ENCODE measurements at places on chromosomes 7 and 10.

DNA sequence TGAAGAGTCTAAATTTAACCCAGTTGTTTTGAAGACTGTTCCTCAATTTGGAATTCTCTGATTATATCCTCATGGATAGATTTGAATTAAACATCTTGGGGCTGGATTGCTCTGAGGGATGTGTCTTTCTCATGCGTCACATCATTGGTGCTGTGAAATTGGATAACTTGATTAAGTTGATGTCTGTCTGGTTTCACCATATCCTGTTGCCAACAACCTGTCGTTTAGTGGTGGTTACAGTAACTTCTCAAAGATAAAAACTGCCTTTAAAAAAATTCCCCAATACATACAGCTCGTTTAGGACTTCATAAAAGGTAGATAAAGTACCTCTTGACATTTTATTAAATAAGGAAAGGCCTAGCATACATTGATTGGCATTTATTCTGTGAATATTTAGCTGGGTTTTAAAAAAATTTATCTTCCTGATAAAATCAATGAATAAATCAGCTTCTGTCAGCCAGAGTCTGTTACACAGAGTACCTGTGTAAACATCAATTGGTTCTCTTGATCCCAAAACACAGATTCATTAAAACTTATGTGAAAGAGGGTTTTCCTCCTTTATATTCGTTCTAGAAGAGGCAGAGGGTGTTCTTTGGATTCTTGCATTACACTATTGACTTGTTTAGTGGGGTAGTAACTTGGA lies 10.5 kb downstream of the CRCP start:
- DNase-seq, result no peak

DNA sequence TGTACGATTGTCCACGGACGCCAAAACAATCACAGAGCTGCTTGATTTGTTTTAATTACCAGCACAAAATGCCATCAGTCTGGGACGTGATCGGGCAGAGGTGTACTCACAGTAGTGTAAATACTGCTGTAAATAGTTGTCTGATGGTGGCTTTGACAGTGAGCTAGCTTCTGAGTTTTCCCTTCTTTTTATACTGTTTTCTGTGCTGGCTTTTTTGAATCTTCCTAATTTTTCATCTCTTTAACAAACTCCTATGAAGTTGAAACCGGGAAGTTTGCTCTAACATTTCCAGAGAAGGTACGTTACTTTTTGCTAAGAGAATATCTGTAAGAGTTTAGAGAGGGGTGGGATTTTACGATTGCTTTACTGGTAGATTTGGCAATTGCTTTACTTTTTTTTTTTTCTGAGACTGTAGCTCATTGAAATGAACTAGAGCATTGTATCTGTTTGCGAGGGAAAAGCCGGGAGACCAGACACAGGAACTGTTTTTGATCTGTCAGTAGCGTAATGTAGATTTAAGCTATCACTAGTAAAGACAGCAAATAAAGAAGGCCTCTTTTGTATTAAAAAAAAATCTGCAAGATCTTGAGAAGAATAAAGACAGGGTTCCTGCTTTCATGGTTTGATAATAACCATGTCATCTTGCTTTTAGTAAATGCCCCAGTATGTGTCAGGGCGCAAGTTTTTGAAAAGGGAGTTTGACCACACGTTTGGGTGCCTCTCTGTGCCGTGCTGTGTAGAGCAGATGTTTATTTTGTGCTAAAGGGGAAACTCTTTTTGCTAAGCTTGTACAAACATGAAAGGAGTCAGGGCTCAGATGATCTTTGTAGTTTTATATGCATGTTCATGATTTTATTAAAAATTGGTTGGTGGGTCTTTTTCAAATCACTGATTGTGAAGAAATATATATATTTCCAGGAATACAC lies 712 bp downstream of the FOXP2 start:
- no peak for DNase-seq

GRCh38 chr7:157864911-157865310 lies 528.1 kb downstream of the DNAJB6 start:
- no peak for DNase-seq

- no peak for DNase-seq
Observed at GRCh38 chr10:86371691-86372090, 5.1 kb upstream of the GRID1 start.

GRCh38 chr10:112728118-112728883 lies 221.7 kb upstream of the TCF7L2 start:
- DNase-seq, result no peak

DNA sequence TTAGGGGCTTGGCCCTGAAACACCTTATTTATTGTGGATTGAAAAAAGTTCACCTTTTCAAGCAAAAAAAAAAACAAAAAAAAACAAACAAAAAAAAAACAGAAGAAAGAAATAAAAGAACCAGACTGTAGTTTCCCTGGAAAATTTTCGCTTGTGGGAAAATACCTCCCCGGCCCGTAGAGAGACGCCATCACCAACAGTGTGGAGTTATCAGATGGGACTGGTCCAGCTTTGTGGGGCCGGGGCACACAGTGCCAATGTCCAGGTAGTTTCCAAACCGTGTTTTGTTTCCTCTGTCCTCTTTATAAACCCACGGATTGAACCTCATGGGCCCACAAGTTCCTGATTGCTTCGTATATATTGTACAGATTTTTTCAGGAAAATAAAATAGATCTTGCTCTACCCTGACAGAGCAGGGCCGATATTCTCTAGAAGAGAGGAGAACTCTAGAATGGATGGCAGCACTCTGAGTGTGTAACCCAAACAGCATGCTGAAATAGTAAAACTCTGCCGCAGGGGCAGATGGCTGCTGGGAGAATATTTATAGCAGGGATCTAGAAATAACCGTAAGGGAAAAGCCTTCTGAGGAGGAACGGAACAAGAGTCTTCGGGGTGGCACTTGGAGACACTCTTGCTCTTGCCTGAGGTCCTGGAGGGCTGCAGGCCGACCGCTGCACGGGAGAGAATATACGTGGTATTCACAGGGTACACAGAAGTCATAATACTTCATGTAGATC lies 241.0 kb downstream of the FRMD4A start:
- DNase-seq, result no peak

DNA sequence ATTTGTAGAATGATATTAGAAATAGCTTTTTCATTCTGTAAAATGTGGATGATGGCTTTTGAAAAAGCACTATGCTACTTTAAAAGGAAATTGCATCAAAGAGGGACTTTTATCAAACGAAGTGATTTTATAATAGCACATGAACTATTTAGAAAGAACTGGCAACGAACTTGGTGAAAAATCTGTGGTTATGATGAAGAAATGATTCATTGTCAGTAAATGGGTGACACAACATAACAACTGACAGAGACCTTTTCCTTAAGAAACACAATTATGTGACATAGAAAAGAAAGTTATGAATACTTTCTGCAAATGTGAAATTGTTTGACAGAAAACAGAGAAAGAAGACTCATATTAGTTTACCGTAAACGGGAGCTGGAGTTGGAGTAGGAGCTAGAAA lies 60.7 kb upstream of the LAMB4 start:
- no peak for DNase-seq

DNA sequence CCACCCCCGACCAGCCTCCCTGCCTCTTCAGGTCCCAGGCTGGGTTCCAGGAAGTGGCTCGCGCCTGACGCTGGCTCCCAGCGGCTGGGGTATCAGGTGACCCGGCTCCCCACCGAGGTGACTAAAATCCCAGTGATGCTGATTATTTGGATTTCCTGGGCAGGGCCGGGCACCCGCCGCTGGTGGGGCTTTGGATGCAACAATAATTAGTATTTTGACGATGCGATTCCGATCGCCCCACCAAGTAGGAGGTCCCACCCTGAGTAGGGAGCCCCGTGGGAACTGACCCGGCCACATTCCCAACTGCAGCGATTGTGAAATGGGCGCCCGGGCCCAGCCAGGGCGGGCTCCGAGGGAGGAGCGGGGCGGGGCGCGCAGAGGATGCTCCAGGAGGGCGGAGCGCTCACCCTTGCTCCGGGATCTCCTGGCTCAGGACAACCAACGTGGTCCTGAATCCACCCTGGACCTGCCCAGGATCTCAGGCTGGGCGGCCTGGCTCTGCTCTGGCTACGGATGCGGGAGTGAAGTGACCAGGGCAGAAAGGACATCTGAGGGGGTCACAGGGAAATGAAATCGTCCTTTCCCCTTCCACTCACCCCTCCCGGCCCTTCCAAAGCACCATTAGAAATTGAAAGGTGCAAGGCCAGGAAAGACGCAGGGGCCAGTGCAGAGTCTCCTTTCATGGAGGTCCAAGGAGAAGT lies 32.6 kb downstream of the DUSP5 start:
- no peak for DNase-seq

DNA sequence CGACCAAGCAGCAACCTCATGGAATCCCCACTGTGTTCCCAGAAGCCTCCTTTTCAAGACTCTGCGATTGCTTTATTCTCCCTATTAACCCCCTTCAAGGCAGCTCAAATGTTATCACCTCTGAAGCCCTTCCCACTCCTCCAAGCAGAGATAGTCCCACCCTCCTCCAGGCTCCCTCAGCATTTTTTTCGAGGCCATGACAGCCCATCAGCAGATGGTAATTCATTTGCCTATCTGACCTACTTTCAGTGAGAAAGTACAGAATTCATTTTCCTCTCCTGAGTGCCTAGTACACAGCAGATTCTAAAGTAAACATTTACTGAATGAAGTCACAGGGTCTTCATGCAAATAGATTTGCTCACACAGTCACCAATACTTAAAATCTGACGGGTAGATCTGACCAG lies 47.8 kb downstream of the HERPUD2 start:
- DNase-seq, result no peak

DNA sequence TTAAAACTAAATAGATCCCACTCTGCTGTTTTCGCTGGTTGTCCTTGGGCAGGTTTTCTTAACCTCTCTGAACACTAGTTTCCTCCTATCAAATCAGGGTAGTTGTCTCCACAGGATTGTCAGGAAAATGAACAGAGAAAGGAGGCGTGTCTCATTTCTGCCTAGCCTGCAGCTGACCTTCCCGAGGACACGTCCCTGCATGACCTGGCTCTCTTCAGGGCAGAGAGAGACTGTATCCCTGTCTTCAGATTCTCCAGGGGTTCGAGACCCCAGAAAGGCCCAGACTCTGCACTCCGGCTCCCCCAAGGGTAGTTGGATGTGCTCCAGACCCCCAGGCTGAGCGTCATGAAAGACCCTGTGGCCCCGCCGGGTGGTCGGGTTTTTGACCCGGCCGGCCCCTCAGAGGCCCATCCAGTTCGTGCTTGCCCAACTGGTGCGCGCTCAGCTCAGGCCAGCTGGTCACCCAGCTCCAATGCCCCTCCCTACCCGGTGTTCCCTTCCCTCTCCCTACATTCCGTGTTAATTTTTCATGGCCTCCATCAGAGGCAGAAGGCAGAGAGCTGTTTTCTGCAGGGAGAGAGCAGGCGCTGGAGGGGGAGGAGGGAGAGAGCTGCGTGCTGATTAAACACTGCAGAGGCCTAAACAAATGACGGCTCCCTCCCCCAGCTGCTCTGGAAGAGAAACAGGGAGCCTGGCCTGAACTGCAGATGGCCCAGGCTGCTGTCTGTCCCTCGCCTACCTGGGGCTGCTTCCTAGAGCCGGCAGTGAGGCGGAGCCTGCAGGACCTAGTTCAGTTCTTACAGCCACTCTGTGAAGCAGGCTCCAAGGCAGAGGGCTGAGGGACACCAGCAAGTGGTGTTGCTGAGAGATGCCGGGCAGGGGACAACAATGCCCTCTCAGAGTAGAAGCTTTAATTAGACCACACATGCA lies 86.2 kb upstream of the PPIF start:
- DNase-seq, result no peak

DNA sequence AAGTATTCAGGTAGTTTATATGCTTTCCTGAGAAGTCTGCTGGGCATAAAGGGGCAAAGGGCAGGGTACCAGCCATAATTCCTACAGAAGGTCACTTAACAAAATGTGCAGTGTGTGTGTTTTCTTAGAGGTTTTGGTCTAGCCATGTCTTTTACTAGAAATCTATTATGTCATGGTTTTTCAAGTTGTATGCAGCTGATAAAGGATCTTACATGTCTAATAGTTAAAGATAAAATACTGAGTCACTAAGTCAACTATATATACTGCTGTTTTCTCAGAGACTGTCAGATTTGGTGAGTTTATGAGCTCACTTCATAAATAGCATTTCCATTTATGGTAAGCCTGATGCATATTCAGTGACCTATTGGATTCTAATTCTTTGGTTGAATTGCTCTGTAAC lies 7.7 kb downstream of the CASP2 start:
- no peak for DNase-seq

GRCh38 chr7:69878591-69878990 lies 280.3 kb downstream of the AUTS2 start:
- DNase-seq, result no peak

GRCh38 chr7:36186359-36187121 lies 33.5 kb downstream of the EEPD1 start:
- no peak for DNase-seq

DNA sequence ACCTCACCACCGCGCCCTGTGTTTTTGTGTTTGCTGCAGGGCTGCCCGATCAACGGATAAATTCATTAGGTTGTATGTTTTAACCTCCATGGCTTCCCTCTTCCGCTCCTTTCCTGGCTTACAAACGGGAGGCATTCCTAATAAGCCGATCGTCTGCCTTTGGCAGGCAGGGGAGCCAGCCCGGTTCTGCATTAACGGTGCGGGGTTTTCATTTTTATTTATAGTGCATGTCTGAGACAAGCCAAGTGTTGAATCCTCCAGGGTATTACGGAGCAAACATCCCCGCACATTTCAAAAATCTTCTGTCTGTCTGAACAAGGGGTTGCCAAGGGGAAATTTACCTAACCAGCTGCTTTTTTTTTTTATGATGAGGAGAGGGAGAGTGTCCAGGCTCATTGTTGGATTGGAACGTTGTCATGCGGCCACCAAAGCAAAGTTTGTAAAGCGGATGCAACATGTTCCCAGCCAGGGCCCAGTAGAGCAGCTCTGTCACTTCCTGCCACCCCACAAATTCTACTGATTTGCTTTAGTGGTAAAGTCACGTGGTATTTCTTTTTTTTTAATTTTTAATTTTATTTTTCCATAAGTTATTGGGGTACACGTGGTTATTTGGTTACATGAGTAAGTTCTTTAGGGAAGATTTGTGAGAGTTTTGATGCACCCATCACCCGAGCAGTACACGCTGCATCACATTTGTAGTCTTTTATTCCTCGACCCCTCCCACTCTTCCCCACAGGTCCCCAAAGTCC lies 92.3 kb upstream of the BAIAP2L1 start:
- no peak for DNase-seq

DNA sequence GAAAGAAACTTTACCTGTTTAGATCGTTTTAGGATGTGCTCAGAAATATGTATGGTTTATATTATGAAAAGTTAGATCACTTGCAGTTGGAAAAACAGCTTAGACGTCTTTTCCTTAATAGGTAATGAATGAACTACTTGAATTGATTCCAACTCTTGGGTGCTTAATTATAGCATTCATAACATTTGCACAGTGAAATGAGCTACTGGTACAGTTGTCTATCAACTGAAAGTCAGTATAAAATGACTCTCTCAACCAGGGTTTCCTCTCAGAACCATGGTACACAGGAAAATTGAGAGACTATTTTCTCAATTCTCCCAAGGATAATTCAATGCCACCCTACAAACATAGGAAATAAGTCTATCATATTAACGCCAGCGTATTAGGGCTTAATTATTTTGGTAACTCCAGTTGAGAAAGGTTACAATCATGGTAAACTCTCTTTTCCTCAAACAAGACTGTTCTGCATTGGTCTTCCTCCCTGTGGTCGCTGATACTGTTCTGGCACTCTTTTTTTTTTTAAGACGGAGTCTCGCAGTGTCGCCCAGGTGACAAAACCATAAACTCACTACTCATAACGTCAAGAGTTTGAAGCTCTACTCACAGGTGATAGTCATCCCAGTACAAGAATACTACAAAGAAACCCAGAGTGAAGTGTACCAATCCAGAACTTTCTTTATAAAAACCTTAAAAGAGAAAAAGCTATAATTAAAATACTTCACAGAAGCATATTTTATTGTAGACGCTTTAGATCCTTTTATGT lies 2.0 kb downstream of the ANLN start:
- no peak for DNase-seq

- no peak for DNase-seq
Observed at GRCh38 chr7:55060636-55061022, 41.8 kb downstream of the EGFR start.

Measured in activated CD4-positive, alpha-beta T cell treated with anti-CD3 and anti-CD28 coated beads, Interleukin-2, amount 50 U/mL, for 4 hours (primary cell).